ENCODE measurements at places on chromosomes 12 and 14.

DNA sequence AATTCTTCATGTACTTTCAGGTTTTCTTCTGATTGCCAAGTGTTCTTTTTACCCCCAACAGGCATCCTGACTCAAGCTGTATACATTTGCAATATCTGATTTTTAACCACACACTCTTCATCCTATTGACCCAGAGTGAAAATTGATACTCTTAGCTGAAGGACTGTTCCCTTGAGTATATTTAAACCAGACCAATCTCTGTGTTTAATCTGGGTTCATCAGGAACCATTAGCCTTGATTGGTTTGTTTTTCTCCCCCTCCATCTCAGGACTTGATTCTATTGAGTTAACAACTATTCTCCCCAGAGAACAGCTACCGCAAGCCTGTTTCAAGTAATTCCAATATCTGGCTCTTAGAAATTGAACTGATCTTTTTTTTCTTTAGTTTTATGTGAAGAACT lies 222.3 kb upstream of the NOVA1 start:
- DNase-seq = no peak

- DNase-seq = peak; percentile 57
These were observed 4.8 kb upstream of the TNS2 start for GRCh38 chr12:53044896-53045695.

- no peak for DNase-seq
These were observed 660 bp upstream of the MCRS1 start for GRCh38 chr12:49568442-49569162.

DNA sequence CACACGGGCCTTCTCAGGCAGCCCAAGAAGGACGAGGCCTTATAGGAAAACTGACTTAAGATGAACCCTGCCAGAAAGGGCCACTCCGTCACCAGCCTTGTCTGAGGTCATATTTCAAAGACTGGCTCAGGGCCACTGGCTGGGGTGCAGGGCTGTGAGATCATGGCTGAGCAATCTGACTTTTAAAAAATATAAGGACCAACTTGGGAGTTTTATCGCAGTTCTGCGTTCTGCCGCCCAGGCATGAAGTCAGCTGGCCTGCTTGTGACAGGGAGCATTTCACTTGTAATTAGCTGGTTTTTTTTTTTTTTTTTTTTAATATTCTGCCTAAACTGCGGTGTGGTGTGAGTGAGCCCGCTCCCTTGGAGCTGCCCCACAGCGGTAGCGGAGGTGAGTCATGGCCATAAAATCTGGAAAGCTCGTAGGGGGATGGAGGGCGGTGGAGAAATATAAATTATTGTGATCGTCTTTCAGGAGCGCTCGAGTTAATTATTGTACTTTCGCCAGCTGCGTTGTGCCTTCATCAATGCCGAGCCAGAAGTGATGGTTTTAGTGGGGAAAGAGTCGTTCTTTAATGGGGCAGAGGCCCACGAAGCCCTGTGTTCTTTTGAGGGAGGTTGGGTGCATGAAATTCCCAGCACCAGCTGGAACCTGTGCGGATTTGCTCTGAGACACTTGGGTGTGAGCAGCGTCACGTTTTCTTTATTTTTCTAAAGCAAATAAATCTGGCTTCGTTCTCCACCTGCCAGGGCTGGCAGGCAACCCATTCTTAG lies 231.9 kb downstream of the C12orf75 start:
- peak; percentile 81 for DNase-seq

GRCh38 chr12:106321139-106321850 lies 18.8 kb downstream of the TCP11L2 start:
- DNase-seq = no peak

GRCh38 chr14:30656190-30656632 lies 34.1 kb downstream of the SCFD1 start:
- DNase-seq = peak; percentile 29

GRCh38 chr14:79083356-79083755 lies 913.2 kb downstream of the NRXN3 start:
- no peak for DNase-seq

All from kidney (tissue), 22 donors.